Cardiac muscle cell (in vitro differentiated cells and primary cell): ENCODE measurements at places on chromosomes 4 and X.

DNA sequence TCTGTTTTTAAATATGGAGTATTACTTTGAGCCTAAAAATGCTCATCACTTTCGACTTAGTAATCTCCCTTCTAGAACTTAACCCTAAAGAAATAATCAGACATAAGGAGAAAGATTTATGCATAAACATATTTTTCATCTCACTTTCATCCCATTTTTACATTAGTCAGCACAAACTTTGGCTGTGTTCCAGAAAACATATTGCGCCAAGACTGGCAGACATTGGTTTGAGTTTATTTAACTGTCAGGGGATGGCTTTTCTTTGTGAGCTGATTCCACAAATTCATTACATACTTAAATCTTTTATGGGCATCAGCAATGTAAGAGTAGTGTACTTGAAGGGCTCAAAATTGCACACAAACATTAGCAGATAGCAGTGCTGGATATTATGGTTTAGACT lies 23.7 kb downstream of the MAOA start:
- DNase-seq, result no peak

DNA sequence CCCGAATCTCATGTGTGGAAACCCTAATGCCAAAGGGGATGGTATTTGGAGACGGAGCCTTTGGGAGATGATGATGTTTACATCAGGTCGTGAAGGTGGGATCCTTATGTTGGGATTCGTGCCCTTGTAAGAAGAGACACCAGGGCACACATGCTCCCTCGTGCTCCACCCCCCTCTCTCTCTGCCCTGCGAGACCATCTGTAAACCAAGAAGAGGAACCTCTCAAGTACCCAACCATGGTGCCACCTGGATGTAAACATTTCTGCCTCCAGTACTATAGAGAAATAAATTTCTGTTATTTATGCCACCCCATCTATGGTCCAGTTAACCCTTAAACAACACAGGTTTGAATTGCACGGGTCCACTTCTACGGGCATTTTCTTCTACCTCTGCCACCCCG lies 179.4 kb downstream of the DHRSX start:
- DNase-seq, result no peak

DNA sequence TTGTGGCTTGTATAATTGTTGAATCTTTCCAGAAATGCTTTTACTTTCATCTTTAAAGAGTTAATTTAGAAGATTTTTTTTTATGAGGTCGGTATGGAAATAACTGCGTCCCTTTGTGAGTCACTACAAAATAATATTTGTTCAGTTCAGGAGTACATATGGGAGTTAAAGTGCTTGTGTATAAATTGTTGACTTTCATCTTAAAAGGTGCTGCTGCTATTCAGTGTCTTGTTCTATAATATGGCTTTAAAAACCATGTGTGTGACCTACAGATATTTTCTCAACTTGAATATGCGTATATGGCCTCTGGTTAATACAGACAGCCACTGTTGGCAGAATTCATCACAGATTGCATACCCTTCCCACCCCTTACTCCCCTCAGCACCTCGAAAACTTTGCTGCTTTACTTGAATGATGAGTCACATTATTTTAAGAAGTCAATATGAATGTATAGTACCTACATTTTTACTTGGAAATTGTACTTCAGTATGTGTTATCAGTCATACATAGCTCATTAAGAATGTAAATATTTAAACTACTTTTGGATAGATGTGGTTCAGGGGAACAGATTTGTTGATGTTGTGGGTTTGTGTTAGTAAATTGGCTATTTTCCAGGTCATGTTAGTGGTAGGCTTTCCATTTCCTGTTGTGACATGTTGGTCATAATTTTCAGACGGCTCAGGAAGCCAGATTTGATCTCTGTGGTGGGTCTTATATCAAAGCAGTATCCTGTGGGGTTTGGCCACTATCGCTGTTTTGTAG lies 1.5 kb downstream of the CLCN3 start:
- no peak for DNase-seq

DNA sequence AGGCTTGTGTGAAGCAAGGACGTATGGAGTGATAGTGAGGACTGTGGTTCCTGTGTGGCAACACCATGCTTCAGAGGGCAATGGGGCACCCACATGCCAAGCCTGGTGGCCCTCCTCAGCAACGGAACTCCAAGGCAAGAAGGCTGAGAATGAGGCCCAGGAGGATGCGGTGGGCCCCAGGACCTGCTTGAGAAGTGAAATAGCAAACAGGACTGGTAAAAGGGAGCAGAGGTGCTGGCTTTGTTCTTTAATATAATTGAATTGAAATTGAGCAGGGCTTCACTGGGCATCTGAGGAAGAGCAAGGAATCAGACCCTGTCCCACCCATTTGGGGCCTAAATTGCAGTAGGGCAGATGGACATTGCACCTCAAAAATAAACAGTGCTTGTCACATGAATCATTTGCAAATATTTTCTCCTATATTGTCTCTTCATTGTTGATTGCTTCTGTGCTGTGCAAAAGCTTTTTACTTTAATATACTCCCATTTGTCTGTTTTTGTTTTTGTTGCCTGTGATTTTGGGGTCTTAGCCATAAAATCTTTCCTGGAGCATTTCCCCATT lies 2.3 kb downstream of the TMEM187 start:
- no peak for DNase-seq

DNA sequence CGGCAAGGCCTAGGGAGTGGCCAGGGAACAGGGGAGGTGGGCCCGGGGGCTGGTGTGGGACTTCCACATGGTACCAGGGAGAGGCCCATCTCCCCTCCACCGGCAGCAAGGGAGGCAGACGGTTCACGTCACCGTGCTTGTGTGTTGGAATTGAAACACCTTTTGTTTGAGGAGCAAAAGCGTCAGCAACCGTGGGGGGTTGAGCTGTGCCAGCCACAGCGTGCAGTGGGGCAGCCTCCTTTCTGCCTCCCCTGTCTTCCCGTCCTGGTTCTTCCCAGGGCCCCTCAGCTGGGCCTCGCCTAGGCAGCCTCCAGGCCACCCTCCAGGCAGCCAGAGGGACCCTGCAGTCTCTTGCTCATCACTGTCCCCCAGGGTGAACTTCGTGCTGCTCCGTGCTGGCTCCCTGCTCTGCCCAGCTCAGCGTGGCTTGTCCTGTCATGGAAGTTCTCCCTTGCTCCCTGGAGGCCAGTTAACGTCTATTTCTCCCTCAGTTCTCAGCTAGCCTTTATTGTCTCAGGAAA lies 32.1 kb upstream of the HGFAC start:
- no peak for DNase-seq

DNA sequence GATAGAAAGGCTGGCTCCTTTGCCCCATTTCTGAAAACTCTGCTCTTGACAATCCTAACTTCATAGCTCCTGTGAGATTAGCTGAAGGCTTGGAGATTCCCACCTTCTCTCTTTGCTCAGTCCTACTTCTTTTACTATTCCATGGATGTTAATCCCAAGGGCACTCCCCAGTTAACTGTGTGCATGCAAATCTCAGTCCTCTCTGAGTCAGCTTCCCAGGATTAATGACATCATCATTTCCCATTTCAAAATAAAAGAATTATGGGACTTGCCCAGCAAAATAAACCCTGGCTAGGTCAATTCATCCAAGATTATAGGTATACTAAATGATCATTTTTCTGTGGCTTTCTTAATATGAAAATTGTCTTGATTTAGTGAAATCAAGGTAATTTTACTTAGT lies 328.6 kb upstream of the NR3C2 start:
- DNase-seq, result no peak

DNA sequence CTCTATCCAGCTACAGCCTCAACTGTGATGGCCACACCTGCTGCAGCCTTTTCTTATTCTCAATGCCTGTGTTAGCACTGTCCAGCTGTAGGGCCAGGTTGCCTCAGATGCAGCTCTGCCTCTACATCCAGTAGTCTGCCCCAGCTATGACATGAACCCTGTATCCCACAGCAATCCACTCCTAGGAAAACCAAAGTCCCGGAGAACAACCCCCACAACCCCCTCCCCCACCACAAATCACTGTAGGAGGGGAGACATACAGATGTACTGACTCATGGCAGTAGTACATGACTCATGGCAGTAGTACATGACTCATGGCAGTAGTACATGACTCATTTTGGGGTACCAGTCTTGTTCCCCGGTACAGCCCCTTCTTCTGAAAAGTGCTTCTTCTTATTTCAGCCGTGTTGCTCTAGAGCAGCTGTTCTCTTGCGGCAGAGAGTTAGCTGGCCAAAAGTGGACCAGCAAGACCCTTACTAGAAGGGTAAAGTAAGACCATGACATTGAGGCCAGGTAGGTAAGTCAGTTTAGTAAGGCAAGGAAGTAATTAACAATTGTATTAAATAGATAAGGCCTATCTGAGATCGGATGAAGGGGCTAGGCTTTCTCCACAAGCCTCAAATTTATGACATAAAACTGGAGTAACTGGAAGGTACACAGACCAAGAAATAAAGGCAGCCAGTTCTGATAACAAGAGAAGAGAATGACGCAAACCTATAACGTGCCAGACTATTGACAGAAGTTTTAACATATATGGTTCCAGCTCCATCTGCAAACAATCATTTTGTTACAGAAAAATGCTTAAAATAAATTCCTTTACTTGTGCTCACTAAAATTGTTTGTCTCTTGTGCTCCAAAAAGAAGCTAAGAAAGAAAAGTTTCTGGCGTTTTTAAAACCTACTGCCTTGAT lies 221.4 kb downstream of the TACR3 start:
- peak; percentile 45 for DNase-seq

GRCh38 chr4:48379587-48380180 lies 38.4 kb downstream of the SLAIN2 start:
- DNase-seq, result no peak

- no peak for DNase-seq
Observed at GRCh38 chr4:145260091-145260490, 79.7 kb upstream of the OTUD4 start.

DNA sequence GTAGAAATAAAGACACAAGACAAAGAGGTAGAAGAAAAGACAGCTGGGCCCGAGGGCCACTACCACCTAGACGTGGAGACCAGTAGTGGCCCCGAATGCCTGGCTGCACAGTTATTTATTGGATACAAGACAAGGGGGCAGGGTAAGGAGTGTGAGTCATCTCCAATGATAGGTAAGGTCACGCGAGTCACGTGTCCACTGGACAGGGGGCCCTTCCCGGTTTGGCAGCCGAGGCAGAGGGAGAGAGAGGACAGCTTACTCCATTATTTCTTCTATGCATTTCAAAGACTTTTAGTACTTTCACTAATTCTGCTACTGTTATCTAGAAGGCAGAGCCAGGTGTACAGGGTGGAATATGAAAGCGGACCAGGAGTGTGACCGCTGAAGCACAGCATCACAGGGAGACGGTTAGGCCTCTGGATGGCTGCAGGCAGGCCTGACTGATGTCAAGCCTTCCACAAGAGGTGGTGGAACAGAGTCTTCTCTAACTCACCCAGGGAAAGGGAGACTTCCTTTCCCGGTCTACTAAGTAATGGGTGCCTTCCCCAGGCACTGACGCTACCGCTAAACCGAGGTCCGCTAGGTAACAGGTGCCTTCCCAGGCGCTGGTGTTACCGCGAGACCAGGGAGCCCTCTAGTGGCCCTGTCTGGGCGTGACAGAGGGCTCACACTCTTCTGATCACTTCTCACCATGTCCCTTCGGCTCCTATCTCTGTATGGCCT lies 44.9 kb downstream of the ZBTB49 start:
- DNase-seq, result peak; percentile 73
